Stimulated activated CD8-positive, alpha-beta memory T cell treated with anti-CD3 and anti-CD28 coated beads, Interleukin-4, amount 100 ng/mL, for 4 hours (primary cell): ENCODE measurements at places on chromosomes 6 and 20.

DNA sequence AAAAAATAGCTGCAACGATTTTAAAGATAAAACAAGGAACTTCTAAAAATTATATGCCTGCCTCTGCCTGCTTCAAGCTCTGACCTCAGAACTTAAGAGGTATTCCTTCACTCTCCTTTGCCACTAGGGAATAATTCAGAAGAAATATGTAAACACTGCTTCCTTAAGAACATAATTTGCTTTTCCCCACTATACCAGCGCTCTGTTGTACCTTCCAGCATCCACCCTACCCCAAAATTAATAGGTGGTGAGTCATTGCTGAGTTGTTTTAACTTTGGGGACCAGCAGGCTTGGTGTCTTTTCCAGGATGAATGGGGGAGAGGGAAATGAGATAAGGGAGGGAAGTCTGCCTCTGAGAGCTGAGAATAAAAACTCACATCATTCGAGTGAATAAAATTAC, 107.7 kb upstream of the ATXN1 start:
- no peak for DNase-seq

- DNase-seq: no peak
These were observed 116.7 kb upstream of the MAN1A1 start for GRCh38 chr6:119466226-119466625.

DNA sequence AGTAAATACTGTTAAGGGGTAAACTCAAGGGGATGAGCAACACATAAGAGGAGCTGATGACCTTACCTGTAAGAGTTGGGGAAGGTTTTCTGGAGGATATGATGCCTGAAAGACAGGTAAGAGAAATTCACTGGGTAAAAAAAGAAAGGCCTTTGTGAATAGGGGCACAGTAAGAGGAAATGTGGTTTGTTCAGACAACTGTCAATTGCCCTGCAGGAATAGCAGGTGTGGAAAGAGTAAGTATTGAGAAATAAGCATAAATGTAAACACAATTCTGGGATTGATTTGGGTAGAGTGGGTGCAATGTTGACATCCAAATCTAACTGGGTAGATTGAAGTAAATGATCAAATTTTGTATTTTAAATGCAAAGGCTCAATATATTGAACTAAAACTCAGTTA, 670.0 kb downstream of the DHX35 start:
- DNase-seq: no peak

DNA sequence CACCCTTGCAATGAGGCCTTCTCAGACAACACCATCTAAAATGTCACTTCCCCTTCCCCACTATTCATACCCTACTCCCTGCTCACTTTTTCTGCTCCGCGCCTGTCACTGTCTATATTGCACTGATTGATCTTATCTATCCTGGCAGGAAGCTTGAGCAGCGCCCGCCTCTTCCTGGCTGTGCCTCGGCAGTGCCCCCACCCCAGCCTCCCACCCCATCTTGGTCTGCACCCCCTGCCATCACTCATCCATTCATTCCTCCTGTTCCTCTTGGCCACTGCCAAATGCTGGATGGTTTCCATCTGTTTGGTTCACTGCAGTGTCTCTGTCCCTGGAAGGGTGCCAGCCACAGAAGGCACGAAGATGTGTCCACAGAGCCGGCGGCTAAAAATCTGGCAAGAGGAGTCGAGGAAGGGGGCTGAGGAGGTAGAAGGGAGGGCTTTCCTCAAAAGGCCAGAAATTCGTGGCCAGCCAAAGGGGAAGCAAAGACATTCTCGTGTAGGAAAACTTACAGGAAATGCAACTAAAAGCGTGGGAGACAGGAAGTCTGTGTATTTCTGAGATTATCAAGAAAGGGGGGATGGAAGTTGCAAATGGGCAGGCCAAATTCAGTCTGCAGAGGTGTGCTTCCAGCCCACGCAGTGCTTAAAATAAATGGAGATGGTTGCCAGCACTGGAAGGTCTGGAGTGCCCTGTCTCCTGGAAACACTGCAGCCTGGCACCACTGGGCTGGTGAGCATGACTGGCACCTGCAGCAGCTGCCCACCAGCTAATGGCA, 27.6 kb downstream of the SYNJ2 start:
- no peak for DNase-seq

DNA sequence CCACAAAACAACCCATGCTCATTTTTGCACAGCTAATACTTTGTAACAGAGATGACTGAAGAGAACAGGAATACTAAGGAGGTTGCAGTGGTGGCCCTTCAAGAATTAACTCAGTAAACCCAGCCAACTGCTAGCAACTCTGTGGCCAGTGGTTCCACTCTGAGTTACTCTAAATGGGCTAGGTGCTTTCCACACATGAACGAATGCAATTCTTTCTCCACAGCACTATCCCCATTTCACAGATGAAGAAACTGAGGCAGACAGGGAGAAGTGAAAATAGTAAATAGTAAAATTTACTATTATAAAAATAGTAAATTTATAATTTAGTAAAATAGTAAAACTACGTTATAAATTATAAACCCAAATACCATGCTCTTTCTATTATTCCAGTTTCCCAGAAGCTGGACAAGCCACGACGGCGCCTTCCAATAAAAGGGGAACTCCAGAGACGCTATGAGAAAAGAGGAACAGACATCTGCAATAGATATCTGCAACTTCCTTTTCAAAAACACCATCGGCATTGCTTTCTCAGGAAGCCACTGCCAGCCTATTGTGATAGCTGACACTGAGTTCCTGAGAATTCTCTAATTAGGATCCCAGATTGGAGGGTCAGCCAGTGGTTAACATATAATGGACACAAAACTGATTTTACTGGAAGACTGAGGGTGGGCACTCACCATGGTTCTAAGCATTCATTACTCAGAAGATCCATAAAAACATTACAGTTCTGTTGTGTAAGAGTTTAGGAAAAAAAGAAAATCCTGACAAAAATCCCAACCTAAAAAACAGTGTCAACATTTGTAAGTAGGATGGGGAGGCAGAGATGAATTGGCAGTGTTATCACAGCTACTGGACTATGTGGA, 16.2 kb downstream of the FKBP1A start:
- no peak for DNase-seq

GRCh38 chr20:42429761-42430458, 759.8 kb downstream of the PTPRT start:
- DNase-seq: no peak

GRCh38 chr6:127069659-127070279, 48.7 kb upstream of the RSPO3 start:
- DNase-seq: no peak

GRCh38 chr6:41786451-41787218, 859 bp upstream of the TOMM6 start:
- DNase-seq: peak; percentile 78

DNA sequence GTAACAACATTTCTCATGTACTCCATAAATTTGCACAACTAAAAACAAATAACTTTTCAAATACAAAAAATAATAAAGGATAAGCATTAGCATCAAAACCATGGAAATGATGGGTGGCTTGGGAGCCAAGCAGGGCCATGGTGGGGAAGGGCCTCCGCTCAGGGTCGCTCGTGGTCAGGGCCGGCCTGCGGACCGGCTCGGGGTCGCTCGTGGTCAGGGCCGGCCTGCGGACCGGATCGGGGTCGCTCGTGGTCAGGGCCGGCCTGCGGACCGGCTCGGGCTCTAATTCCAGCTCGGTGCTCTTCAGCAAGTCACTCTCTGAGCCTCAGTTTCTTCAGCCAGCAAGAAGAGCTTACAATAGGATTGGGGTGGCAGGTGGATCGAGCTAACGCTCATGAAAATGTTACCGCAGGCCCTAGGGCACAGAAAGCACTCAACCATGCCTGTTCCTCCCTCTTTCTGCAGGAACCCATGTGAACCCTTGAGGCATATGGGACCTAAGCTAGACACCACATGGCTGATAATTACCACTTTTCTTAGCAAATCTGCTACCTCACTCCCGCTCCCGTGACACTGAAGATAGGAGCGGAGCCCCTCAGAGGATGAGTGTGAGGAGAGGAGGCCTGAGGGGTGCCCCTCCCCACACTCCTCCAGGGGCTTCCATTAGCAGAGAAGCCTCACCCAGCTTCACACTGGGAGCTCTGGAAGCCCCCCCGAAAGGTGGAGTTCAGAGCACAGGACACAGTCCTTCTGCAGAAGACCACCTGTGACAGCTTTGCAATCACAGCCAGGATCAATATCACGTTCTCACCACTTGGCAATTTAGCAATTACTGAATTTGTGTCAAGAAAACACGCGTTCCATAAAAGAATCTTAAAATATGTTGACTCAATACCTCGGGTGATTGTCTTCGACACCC, 103.0 kb downstream of the PSMB1 start:
- no peak for DNase-seq

- no peak for DNase-seq
These were observed 10.1 kb upstream of the RTF2 start for GRCh38 chr20:56458206-56458821.

GRCh38 chr20:11521476-11522365, 396.0 kb upstream of the BTBD3 start:
- DNase-seq: no peak

DNA sequence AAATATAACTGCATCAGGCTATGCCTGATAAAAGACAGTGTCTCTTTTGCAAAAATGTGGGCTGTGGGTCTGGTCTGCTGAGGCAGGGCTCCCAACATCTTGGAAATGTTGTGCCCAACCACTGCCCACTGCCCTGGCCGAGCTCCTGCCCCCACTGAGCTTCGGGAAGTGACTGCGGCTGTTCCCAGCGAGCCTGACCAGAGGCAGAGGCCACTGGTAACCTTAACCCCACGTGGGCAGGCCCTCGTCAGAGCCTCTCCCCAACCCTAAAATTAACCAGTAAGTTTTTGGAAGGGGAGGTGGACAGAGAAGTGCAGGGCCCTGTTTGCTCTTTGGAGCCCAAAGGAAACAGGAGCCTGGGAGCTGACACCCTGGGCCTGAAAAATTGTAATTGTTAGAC, 225.9 kb downstream of the MAFB start:
- no peak for DNase-seq

DNA sequence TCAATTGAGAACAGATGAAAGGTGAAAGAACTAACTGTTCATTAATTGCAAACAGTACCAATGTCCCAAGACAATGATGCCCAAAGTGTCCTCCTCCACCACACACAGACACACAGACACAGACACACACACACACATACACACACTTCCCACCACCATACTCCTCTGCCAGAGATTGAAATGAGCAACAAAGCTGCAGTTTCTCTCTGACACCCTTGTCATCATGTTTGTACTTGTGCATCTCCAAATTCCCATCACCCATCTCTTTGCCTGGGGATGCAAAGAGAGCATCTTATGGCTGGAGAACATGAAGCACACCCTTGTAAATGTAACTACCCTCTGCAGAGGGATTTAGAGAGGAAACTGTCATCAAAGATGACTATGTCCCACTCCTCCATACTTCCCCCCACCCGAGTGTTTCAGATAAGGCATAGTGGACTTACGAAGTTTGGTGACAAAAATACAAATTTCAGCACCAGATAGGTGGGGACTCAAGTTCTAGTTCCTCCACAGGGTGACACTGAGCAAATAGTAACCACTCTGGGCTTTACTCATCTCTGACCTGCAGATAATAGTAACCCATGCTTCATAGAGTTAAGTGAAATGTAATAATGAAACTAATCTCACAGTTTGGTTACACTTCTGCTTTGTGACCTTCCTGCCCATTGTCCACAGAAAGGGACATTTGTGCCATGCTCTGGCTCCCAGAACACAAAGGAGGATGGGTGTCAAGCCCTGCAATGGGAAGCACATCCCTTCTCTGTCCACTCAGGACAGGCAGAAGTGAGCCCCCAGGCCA, 8.7 kb downstream of the MAFB start:
- no peak for DNase-seq

GRCh38 chr6:2658788-2659187, 91.9 kb downstream of the MYLK4 start:
- DNase-seq: no peak

- DNase-seq: no peak
These were observed 198.9 kb downstream of the CLIC5 start for GRCh38 chr6:45816674-45817297.

- no peak for DNase-seq
These were observed 397.8 kb downstream of the LAMA2 start for GRCh38 chr6:129280749-129281148.

DNA sequence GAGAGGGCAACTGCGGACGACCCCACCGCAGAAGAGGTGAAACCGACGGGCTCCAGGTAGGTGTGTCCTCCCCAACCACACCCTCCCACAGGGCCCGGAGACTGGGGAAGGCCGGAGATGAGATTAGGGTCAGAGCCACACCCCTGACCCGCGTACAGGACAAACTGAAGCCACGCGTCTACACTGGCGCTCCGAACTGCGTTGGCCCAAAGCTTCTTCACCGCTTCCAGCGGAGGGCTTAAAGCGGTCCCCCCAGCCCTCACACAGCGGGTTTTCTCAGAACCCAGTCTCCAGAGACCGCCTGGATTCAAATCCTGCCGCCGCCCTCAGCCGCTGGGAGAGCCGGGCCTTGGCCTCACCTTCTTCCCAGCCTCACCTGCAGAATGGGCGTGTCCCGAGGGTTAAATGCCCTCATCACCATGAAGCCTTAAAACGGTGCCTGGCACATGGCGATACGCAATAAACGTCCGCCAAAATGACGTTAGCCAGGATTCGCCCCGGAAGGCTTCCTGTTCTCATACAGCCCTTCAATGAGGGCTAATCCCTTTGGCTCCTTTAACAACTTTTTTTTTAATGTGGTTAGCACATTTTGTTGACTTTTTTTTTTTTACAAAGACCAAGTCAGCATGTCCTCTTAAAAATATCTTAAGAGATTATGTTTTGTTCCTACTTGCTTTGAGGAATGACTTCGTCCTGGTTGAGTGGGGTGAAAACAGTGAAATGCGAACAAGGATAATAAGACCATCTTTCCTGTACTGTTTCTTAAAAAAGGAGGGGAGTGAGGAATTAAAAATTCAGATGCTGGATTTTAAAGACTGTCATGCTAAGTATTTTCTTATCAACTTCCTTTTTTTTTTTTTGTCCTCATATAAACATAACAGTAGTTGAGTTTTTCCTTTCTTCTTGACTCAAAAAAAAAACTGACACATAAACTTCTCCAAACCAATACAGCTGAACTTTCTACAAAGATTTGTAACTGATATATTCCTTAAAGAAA, 15.1 kb upstream of the ZNF217 start:
- no peak for DNase-seq

DNA sequence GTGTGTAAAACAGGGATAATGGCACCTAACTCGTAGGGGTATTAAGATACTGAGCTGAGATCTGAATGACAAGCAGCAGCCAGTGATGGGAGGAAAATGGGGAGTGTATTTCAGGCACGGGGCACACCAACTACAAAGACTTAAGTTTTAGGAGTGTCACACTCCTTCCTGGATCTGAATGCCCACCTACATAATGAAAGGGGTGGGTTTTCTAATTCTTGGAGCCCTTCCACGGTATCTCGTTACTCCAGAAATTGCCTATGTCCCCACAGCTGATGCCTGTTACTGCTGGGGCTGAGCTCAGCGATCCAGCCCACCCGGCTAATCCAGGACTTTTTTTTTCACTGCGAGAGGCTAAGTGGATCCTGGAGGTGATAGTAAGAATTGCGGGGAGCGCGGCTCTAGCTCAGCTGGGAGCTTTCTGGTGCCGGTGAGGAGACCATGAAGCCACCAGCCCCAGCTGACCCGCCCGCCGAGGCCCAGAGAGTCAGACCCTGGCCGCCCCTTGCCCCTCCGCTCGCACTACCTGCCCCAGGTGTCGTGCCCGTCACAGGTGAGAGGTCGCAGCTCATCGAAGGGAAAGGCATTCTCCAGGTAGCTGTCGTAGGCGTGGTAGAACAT, 727 bp downstream of the EDEM2 start:
- no peak for DNase-seq
